ENCODE measurements at places on chromosomes 7 and 10.

GRCh38 chr7:51629206-51629605 lies 312.6 kb upstream of the COBL start:
- DNase-seq: no peak

- DNase-seq: no peak
Observed at GRCh38 chr10:21230219-21230618, 295.3 kb downstream of the SKIDA1 start.

DNA sequence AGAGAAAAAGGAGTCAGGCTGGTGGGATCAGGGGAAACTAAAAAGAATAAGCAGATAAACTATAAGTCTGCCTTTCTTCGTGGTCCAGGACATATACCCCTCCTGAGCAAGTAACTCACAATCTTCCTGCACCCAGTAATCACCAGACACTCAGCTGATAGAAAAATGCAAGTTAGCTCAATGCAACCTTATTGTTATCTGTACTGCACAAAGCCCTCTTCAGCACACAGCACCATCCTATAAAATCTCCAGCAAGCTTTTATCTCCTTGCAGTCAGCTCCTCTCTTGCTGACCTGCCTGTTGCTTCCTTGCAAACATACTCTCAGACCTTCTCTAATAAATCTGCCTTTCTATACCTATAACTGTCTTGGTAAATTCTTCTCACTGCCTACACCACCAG lies 6.7 kb downstream of the SLC37A3 start:
- no peak for DNase-seq

DNA sequence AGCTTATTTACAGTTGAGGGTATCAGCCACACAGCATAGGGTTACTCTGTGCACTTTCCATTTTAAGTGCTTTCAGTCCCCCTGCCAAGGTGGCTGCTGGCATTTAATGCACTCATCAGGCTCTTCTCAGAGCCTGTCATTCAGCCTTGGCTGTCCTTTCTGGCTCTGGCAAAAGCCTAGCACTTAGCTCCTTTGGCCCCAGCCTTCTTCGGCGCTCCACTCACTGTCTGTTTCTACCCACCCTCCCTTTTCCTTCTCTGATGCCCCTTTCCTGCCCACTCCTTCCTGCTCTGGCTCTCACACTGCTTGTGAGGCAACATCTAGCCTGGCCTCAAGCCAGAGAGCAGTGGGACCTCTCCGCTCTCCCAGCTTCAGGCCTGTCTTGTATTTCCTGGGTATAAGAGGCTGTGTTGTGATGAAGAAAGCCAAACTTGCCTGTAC lies 60.2 kb downstream of the WIPF3 start:
- no peak for DNase-seq

DNA sequence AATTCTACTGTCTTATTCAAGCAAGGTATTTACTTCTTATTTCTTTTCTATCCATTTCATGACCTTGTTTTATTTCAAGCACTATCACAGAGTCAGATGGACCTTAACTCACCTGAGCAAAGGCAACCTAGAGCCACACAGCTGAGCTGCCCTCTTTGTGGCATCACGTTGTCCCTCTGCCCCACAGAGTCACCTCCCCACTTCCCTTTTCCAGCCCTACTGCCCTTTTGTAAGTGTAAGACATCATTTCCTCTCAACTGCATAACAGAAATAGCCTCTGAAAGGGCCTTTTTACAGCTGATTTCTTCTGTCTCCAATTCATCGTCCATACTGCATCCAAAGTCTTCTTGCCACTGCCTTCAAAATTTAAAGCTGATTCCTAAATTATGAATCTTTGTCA lies 946.0 kb downstream of the NRG3 start:
- DNase-seq: no peak

DNA sequence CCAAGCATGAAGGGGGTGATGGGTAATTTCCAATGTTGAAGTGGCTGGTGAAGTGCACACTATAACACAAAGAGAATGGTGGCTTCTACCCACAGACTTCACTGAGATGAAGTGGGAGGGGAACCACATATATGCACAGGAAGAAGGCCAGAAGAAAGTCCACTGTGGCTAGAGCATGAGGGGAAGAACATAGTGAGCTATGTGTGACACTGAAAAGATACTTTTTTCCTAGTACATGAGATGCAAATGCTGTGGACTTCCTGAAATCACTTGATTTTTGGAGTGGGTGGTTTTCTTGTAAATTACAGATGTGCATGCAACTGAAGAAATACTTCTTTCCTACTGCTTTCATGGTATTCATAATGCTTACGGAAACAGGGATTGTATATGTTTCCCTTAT lies 115.6 kb upstream of the PHYHIPL start:
- no peak for DNase-seq

DNA sequence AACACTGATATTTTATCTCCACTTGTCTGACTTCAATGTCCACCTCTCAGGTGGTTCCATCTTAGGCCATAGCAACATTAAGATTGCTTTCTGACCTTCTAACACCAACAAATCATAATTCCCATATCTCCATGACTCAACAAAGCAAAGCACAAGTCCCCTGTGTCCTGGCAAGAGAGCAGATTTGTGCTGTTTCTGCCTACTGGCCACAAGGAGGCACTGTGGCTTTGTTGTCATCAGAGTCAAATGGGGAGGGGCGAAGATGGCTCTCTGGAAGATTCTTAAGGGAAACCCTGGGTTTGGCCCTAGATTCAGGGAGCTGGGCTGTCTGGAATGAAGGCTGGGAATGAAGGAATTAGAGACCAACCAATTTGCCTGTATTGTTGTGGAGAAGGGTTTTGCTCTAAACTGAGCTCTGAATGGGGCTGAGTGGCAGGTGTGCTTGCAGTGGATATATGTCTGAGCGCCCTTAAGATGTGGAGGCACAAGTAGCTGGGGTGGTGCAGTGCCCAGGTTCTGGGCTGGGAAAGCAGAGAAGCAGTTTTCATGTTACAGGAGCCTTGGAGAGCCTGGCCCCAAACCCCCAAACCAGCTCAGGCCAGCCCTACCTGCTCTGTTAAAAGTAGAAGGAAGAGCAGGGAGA lies 154.8 kb upstream of the PRSS58 start:
- DNase-seq: no peak

GRCh38 chr10:133422807-133423771 lies 1.3 kb downstream of the SPRN start:
- DNase-seq: no peak

DNA sequence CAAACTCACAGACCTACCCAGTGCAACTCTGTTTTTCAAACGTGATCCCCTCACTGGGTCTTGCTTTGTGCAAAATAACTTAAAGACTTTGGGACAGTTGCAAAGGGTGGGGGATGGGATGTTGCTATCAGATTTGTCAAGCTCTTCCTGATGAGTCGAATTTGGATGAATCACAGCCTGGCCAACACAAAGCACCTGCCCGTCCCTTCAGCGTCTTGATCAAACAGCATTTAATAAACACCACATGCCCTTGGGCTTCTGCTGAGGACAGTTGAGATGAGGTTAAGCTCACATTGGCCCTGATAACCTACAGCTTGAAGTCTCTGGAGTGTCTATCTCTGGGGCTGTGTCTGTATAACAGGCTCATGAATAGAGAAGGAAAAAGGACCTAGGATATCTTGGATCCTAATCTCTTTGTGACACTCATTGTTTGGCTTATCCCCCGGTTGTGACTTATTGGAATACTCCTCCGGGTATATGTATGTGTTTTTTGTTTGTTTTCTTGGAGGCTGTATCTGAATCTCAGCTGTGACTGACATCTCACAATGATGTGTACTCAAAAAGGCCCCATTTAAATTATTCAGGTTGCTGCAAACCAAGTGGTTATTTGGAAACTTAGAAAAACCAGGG lies 132.6 kb upstream of the NAMPT start:
- no peak for DNase-seq

DNA sequence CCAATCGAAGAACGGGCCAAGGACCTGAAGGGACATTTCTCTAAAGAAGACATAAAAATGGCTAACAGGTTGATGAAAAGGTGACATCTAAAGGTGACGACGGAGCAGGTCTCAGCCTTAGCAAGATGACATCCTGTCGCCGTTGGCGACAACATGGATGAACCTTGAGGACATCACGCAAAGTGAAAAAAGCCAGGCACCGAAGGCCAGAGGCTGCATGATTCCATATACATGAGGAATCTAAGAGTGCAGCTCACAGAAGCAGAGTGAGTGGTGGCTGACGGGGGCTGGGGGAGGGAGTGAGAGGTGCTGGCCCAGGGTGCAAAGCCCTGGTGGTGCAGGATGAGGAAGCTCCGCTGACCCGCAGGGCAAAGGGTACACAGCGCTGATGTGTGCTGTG lies 34.1 kb upstream of the NKX6-2 start:
- no peak for DNase-seq

DNA sequence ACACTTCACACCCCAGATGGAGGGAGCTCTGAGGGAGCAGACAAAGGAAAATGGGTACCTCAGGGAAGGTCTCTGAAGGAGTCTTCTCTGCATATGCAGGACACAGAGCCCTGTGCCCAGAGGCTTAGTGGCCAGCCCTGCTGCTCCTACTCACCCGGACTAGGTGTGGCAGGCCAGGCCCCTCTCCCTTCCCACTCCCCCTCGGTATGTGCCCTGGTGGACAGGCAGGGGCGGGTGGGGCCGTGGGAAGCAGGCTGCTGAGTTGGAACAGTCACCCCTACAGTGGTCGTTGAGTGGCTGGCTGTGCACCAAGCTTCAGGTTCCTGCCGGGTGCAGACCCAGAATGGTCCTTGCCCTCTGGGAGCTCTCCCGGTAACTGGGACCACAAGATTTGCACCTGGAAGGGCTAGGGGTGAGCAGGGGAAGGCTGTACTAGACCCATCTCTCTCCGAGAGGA lies 68.6 kb downstream of the ZMIZ1 start:
- DNase-seq: no peak

GRCh38 chr10:52740913-52741675 lies 31.5 kb downstream of the MBL2 start:
- DNase-seq: no peak

DNA sequence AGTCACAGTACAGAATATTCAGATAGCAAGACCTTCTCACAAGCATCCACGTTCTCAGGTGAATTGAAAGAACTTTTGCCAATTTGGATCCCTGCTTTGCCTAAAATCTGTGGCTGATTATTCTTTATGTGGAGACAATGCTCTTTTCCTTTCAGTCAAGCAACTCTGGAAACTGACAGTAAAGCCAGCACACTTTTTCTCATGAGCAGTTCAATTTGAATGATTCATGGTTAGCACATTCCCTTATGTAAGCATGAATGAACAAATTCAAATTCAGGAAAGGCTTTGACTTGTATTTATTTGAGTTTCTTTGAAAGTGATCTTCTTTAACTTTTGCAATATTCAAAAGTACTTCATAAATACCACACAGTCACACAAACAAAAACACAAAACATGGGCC lies 57.6 kb downstream of the MEOX2 start:
- no peak for DNase-seq

DNA sequence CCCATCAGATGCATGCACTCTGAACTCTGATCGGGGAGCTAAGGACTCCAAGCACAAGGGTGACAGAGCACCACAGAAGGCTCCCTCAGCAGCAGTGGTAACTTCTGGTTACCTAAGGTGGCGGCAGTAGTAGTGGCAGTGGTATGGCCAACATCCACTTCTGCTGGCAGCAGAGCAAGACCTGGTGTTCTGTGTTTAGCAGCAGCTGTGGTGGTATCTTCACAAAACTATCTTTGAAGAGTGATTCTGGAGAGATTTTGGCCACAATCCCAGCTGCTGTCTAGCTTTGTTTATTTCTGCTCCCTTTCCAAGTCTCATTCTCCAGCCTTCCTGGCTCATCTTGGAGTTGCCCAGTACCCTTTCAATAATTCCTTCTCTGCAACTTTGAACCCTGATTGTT lies 102.4 kb upstream of the LRGUK start:
- DNase-seq: no peak

DNA sequence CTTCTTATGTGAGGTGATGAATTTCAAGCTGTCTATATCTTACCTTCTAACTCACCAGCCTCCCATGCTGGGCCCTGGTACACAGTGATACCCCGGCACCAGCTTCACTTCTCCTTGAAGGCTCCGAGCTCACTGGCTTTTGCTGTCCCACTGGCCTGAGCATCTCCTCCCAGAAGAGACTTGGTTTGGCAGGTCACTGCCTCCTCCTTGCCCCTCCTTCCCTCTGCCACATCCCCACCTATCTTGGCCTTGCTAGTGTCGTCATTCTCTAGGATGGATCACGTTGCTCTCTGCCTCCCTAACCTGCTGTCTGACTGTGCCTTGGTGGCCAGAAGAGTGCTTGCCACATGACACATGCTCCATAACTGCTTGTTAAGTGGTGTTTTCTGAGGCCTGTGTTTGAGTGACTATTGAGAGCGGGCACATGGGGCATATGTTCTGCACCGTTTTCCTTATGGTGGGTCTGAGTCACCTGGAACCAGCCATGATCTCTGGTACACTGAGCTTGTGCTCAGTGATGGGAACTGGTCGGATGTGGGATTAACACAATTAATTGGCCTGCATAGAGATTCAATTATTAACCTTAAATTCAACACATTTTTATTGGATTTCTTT lies 86.5 kb downstream of the TMEM178B start:
- DNase-seq: no peak

DNA sequence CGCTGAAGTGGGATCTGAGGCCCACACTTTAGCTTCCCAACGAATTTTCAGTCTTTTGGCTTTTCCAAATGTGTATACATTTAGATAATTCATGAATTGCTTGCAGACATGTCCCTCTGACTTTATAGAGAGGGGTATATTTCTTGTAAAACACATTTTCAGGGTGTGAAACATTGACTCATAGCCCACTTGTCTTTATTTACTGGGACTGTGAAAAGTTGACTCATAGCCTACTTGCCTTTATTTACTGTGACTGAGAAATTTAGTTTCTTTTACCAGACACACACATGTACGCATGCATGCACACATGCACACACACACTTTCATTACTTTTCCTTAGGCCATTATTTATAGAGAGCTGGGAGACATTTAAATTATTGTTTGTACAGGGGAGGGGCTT lies 79.1 kb downstream of the VTI1A start:
- no peak for DNase-seq

- no peak for DNase-seq
Observed at GRCh38 chr10:122814493-122814892, 31.2 kb downstream of the CUZD1 start.

GRCh38 chr10:126421756-126422256 lies 33.5 kb upstream of the ADAM12 start:
- no peak for DNase-seq

DNA sequence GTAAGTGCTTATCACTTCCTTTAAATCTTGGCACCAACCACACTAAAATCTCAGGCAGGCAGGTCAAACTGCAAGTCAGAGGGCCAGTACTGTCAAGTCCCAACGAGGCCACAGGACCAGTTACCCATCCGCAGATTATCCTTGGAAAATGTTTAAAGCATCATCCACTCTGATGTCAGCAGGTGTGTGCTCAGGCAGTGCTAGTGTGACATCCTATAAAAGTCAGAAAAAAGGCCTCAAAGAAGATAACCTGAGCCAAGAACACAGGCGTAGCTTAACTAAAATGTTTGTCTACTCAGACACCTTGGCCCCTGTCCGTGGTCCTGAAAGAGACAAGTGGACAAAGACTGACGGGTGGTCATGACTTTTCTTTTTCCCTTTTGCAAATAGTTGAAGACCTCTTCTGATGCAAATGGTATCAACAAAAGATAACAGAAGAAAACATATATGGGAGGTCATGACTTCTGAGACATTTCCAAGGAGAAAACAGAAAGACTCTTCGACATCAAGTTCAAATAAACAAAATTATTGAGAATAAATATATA lies 309.3 kb downstream of the KCNMA1 start:
- DNase-seq: no peak
